ENCODE measurements at places on chromosomes 7 and 10.

- no peak for DNase-seq
These were observed 2.2 kb upstream of the LAT2 start for GRCh38 chr7:74207586-74207985.

GRCh38 chr7:151373599-151373998 is 32.0 kb downstream of the NUB1 start:
- no peak for DNase-seq

- DNase-seq = no peak
These were observed 9.8 kb upstream of the PNPLA8 start for GRCh38 chr7:108535744-108536143.

- no peak for DNase-seq
These were observed 38.8 kb upstream of the ANTXRL start for GRCh38 chr10:46247808-46248569.

- DNase-seq = no peak
These were observed 373.0 kb downstream of the RPS24 start for GRCh38 chr10:78406648-78407008.

DNA sequence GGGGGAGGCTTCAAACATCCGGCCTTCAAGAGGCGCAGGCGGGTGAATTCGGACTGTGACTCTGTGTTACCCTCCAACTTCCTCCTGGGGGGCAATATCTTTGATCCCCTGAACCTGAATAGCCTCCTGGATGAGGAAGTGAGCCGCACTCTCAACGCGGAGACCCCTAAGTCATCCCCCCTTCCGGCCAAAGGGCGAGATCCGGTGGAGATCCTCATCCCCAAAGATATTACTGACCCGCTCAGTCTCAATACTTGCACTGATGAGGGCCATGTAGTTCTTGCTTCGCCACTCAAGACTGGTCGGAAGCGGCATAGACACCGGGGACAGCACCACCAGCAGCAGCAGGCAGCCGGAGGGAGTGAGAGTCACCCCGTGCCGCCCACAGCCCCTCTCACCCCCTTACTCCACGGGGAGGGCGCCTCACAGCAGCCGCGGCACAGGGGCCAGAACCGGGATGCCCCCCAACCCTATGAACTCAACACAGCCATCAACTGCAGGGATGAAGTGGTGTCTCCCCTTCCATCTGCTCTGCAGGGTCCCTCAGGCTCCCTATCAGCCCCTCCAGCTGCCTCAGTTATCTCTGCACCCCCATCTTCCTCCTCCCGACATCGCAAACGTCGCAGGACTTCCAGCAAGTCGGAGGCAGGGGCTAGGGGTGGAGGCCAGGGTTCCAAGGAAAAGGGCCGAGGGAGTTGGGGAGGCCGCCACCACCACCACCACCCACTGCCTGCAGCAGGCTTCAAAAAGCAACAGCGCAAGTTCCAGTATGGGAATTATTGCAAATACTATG is 1.1 kb downstream of the MEPCE start:
- DNase-seq = no peak

DNA sequence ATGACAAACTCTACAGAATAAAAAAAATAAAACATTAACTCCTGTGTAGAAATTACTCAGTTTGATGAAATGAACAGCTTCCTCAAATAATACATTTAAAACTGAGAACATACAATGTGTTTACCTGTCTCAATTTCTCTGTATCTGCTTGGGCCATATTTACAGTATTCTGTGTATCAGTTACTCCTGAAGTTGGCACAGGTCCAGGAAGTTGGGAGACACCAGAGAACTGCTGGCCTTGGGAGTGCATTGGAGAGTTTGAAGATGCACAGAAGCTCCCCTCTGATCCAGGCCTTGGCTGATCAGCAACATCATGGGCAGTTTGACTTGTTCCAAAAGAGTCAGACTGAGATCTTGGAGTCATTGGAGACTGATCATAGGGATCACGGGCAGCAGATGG is 155.1 kb downstream of the GALNT11 start:
- no peak for DNase-seq

DNA sequence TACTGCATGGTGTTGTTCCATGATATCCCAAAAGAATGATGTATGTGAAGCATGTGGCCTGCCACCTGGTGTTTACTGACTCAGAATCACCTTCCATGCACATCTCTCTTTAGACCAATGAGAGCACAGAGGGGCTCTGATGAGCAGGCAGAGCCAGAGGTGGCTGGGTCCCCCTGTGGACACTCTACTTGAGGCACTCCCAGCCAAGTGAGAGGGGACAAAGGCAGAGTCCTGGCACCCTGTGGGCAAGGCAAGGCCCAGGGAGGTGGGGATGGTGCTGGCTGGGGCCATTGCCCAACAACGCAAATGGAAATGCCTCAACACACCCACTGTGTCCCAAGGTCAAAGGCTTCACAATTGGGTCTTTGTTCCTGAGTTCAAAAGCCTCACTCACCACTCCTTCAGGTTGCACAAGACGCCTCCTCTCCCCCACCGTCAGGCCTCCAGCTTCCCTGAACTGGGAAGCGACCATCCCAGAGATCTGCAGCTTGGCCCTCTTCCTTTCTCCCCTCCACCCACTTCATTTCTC is 164.6 kb downstream of the NEURL1 start:
- DNase-seq = no peak

DNA sequence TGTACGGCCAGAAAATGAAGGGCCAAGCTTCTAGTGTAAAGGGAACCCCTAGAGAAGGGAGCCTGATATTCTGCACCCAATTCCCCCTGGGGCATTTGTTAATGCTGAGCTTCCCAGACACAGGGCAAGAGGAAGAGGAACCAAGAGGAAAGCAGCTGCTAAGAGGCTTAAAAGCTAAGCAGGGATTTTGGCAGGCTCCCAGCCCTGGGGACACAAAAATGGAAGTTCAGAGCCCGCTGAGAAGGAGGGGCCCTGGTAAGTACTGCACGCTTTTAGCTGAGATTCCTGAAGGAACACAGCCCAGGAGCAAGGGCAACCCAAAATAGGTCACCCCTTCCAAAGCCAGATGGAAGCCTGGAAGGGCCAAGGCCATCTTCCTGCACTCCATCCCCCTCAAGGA is 387.3 kb upstream of the MGMT start:
- DNase-seq = no peak

GRCh38 chr10:123620621-123621020 is 45.5 kb upstream of the GPR26 start:
- DNase-seq = no peak

GRCh38 chr7:521221-522070 is 1.8 kb upstream of the PDGFA start:
- DNase-seq = no peak

- no peak for DNase-seq
These were observed 200.6 kb downstream of the CHCHD3 start for GRCh38 chr7:132881317-132881716.

DNA sequence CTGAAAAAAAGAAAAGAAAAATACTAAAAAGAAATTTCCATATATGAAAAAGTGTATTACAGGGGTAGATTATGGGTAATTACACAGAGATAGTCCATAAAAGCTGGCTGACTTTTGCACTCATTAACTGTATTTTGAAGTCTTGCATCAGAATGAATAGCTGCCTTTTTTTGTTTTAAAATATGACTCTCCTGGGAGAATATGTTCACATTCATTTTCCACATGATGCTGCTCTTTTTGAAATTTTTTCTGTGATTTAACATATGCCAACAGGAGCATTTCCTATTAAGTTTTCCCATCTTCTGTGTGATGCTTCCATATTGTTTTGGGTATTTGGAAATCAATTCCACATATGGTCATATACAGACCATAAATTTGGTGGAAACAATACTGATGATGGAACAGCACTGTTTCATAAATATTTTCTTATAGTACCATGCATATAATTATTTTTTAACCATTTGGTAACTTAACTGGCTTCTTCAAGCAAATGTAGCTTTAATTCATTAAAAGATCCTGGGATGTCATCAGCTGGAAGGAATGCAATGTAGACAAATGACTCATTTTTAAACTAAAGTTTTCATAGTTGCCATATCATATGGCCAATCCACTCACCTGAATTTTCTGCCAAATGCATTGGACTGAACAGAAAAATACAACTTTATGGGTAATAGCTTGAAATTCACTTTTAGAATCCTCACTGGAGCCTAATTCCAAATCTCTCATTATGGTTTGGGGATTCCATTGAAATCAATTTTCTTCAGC is 313.9 kb upstream of the GLI3 start:
- no peak for DNase-seq

- DNase-seq = no peak
These were observed 58.4 kb downstream of the NEURL1 start for GRCh38 chr10:103551619-103552602.

DNA sequence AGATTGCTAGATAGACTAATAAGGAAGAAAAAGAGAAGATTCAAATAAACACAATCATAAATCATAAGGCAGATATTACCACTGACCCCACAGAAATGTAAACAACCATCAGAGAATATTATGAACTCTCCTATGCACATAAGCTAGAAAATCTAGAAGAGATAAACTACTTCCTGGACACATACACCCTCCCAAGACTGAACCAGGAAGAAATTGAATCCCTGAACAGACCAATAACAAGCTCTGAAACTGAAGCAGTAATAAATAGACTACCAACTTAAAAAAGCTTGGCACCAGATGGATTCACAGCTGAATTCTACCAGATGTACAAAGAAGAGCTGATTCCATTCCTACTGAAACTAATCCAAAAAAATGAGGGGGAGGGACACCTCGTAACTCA is 24.5 kb upstream of the STARD3NL start:
- no peak for DNase-seq

- DNase-seq = no peak
These were observed 29.1 kb downstream of the GTF2IRD1 start for GRCh38 chr7:74482629-74483401.

- no peak for DNase-seq
These were observed 10.1 kb downstream of the PFKFB3 start for GRCh38 chr10:6212806-6213205.

GRCh38 chr7:2499181-2499580 is 20.4 kb upstream of the LFNG start:
- no peak for DNase-seq

GRCh38 chr10:132482090-132482800 is 55.3 kb upstream of the INPP5A start:
- DNase-seq = no peak

DNA sequence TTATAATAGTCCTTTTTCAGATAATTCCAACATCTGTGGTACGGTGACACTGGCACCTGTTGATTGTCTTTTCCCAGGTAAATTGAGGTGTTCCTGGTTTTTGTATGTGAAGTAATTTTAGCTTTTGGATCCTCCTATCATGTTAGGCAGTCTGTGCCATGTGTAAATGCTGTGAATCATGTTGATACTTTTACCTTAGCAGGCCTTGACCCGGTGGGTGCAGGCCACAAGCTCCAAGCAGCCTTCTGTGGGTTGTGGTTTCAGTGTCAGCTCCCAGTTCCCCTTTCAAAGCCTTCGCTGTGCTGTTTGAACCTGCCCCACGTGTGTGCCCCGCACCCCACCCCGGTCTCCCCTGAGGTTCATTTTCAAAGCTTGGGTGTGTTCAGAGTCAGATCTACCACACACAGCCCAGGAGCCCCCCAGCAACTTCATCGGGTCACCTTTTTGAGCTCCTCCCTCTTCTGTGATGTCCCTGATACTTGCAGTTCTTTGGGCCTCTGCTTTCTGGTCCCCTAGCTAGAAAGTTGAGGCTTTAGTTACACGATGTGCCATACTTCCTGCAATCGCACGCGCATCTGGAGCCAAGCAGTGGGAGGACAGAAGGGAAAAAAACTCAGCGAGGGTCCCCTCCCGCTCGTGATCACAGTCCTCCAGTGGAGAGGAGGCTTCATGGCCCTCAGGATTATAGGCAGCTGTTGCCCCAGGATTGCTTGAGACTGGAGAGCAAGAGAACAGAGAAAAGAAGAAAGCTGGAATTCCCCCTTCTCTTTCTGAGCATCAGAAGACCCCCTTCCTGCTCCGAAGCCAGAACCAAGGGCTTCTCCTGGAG is 8.7 kb upstream of the BHLHA15 start:
- DNase-seq = no peak

DNA sequence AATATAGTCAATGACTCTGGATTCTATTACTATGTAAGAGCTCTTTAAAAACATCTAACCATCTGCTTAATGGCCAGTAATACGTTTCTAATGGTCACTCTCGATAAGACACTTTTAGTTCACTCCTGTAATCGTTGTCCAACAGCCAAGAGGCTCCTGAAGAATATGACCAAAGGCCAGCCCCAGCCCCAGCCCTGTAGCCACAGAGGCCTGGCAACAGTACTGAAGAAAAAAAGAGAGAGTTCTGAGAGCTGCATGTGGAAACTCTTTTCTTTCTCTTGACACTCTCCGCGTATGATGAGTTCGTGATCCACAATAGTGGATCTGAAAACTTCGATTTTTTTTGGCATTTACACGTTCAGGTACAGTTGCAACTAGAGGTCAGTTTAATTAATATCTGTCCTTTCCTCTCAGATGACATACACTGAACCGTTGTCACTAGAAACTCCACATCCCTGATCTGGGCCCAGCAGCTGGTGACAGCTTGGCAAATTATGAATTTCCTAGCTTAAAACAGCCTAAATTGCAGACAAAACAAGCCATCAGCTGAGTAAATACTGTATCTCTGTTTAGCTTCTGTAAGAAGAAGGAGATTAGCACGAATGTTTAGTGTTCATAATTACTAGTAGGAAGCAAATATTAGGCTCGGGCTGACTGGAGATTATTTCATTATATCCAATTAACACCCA is 456.7 kb downstream of the LRMDA start:
- no peak for DNase-seq

- no peak for DNase-seq
These were observed 45.1 kb upstream of the ELMO1 start for GRCh38 chr7:37493810-37494209.

GRCh38 chr10:123548770-123549169 is 117.4 kb upstream of the GPR26 start:
- DNase-seq = no peak

DNA sequence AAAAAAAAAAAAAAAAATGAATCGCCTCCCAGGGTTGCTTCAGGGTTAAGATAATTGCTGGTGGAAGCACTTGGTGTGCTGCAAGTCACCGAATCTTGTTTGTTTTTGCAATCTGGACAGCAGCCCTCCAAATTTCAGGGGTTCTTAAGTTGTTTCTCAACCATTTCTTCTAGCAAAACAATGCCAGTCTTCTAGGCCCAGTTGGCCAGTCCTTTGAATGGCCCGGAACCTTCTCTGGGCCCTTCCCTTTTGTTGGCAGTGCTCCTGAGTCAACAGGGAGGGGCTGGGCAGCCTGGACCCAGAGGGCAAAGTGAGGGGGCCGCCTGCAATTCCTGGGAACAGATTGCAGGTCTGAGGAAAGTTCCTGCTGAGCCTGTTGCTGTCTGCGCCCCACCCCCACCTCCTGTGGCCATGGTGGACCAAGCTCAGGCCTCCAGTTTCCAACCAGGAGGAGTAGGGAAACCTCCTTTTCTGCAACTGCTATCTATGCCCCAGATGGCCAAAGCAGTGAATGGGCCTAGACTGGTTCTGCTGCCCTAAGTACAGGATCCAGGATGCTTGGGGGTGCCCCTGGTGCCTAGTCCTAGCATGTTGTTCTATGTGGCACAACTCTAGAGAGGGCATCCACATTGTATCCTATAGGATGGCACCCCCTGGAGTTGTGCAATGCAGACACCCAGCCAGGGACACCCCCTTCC is 31.4 kb upstream of the PDCD4 start:
- no peak for DNase-seq

DNA sequence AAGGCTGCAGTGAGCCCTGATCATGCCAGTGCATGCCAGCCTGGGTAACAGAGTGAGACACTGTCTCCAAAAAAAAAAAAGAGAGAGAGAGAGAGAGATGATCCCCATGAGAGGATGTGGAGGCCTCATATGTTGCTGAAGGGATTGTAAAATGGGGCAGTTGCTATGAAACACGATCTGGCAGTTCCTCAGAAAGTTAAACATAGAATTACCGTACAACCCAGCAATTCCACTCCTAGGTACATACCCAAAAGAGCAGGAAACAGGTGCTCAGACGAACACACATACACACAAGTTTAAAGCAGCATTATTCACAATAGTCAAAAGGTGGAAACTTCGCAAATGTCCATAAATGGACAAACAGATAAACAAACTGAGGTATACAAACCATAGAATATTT is 27.4 kb upstream of the CYTH3 start:
- DNase-seq = no peak
